ENCODE measurements at places on chromosomes 6 and 20. TPM values are rescaled to one million over a fixed set of nuclear protein-coding genes. Genes with fewer than 3 reads are reported as not detected.
A peak's percentile ranks its signal among the peaks of the same experiment; 100 is the strongest.

DNA sequence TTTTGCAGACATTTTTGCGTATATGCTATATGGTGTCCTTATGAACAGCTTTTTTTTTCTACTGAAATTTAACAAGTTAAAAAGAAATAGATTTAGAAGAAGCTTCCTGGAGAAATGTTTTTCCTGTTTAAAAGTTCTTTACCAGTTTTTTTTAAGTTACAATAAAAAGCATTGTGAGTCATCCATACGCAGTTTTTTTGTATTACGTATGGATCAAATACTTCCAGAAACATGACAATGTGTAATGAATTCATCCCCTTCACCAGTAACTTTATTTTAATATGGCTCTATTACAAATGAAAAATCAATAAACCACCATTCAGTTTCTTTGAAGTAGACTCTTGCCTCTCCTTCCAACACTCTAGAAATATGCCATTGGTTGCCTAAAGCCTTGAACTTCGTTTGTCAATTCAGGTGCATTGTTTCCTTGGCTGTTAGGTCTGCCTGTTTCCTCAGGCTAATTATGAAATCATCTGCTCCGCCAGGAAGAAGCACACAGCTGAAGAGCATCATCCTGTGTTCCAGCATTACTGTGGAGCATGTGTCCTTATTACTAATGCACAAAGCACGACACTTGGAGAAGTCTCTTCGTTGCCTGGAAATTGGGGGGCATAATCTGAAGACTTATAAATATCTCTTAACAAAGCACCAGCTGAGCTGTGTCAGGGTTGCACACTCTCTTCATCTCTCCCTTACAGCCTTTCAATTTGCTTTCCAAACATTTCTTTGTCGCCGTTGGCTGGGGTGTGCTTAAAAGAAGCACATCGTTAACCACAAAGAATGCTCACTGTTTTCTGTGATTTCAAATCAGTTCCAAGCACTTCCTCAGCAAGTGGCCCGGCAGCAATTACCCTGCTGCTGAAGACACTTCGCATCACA, 9.6 kb downstream of the MOXD1 start:
- DNase-seq = peak; percentile 81

DNA sequence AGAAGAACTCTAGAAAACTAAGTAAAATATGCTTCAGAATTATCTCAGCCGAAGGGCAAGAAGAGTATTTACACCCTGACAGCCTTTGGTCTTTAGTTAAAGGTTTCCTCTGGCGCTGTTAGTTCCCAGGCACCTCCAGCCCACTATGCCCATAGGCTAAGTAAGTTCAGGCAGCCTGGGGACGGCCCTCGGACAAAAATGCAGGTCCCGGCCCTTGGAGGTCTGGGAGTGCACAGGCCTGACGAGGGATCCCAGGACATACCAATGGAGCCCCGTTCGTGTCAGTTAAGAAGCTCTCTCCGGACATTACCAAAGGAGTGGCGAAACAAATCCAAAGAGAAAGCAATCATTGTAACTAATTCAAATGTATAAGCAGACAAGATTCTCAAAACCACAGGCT, 311.8 kb downstream of the CD83 start:
- no peak for DNase-seq

GRCh38 chr6:147204060-147204785, at the start of gene STXBP5:
Gene STXBP5, plus strand, starts transcription at chr6:147204417. Its CDS starts 116 bp downstream, at chr6:147204533.
- peak; percentile 57 for DNase-seq

COL11A2 gene
- polyA plus RNA-seq = 0.12 TPM

GRCh38 chr6:75484535-75484934, 9.1 kb downstream of the FILIP1 start:
- DNase-seq = no peak

ADGB gene
- polyA plus RNA-seq = not detected

COX4I2 gene
- polyA plus RNA-seq = not detected

DNA sequence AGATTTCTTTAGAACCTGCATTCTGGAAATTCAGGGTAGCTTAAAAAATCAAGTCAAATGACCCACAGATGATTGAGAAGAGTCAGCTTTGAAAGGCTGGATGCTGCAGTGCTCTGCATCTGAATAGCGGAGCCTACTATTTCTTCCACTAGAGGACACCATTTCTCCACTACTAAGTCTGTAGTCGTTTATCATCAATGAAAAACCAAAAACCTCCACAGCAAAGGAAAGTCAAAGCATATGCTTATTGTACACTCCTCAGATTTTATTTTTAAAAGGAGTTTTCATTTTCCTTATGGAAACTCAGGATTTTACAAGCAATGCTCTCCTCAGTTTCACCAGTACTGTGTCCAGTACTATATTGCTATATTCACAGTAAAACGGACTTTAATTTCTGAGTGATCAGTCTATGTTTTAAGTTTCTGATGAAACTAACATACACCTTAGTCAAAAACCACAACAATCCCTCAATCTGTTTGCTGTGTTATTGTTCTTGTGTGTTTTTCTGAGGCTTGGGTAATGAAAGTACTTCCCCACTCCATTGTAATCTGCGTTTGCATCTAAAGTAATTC, 50.5 kb upstream of the ENPP5 start:
- peak; percentile 21 for DNase-seq

GRCh38 chr20:50120935-50121693, 8.2 kb upstream of the UBE2V1 start:
- DNase-seq = no peak

GRCh38 chr20:33835615-33836172, 24.5 kb downstream of the CHMP4B start:
- no peak for DNase-seq

- DNase-seq = no peak
Measured at GRCh38 chr6:136201732-136202131, 48.4 kb downstream of the MTFR2 start.

ABHD16B gene
- polyA plus RNA-seq = not detected

- no peak for DNase-seq
Measured at GRCh38 chr6:138609801-138610430, 110.6 kb upstream of the NHSL1 start.

GRCh38 chr6:157635388-157636244, 187.4 kb upstream of the SNX9 start:
- no peak for DNase-seq

GRCh38 chr20:24497851-24498250, 28.4 kb downstream of the SYNDIG1 start:
- DNase-seq = peak; percentile 76

DNA sequence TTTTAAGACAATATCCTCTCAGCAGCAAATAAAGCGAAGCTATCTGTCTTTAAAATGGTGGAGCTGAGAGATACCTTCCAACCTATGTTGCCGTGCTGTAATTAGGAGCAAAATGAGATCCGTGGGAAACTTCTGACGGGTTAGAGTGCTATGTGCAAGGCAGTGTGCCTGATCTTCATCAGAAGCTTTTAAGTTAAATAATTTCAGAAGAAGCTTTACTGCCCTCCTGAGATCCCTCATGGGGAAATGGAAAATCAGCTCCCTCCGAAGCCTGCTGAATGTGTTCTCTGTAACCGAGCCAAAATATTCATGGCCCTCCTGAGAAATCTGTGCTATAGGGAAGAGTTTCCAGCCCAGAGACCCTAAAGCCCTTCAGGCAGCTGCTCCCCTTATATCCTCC, 43.7 kb upstream of the TBC1D7 start:
- DNase-seq = no peak

DNA sequence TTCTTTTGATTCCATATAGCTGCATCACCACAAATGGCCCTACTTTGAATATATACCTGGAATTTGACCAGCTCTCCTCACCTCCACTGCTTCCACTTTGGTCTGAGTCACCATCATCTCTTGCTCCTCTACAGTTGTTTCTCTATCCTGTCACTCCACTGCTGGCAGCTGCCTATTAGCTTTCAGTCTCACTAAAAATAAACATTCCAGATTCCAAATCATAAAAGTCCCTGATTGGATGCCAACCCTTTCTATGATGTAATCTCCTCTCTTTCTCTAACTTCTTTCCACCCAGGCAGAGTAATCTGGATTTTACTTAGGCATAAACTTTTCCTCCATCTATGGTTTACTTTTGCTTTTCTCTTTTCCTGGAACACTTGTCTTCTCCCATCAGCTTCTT, 49.1 kb downstream of the RFPL4B start:
- no peak for DNase-seq

DNA sequence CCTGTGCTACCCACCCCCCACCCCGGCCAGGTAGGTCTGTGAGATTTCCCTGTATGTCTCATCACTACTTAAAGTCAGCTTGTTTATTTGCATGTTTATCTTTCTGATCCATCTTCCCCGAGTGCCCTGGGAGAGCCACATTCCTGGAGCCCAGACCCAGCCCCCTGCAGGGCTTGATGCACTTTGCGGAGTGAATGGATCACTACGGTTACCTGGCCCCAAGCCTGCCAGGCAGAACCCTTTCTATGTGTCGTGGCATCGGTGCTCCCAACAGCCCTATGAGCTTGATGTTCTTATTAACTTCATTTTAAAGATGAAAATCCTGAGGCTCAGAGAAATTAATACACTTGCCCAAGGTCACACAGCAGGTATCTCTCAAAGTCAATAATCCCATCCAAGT, 13.6 kb upstream of the SLCO4A1 start:
- DNase-seq = no peak

DNA sequence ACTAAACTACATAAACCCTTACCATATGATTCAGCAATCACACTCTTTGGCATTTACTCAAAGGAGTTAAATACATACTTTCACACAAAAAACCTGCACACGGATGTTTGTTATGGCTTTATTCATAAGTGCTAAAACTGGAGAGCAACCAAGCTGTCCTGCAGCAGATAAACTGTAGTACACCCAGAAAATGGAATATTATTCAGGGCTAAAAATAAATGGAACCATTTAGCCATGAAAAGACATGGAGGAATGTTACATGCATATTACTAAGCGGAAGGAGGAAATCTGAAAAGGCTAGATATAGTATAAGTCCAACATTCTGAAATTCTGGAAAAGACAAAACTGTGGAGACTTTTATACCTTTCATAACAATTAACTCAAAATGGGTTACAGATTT, 73.6 kb upstream of the PHACTR3 start:
- no peak for DNase-seq

DNA sequence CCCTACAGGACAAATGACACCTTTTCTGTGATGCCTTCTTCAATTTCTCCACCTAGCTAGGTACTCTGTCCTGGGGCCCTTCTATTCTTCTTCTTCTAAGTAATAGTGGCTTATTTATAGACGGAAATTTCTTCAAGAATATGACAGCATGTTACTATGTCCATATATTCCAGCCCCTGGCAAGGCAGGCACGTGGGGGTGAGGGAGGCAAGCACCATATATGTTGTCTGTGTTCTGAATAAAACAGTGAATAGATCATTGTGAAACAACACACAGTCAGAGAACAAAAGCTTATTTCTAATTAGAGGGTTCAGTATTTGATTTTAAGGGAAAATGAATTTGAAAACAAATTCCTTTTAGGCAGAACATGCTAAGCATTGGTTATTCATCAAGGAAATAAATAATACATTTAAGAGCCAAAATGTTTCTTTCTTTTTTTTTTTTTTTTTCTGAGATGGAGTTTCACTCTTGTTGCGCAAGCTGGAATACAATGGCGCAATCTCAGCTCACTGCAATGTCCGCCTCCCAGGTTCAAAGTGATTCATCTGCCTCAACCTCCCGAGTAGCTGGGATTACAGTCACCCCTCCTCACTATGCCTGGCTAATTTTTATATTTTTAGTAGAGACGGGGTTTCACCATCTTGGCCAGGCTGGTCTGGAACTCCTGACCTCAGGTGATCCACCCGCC, 6.2 kb downstream of the HEBP2 start:
- peak; percentile 69 for DNase-seq

- DNase-seq = no peak
Measured at GRCh38 chr20:52621401-52621800, 350.8 kb upstream of the TSHZ2 start.

DNA sequence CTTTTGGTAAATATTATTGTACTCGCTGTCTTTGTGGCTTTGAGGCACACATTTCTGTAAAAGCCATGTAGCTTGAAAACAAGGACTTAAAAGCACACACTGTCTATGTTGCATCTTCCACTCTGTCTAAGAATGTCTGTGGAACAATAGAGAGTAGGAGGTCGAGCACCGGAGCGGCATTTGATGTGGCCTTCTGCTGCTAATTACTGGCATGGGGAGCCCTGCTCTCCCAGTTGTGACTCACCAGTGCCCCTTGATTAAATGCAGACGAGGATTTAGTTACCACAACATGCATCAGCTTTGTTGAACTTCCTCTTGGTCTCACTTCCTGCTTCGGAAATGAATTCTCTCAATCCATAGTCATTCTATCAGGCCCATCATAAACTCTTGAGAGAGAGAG, 680.7 kb upstream of the SLC35B3 start:
- DNase-seq = no peak

- peak; percentile 52 for DNase-seq
Measured at GRCh38 chr6:130324657-130325056, 41.2 kb upstream of the TMEM200A start.

DNA sequence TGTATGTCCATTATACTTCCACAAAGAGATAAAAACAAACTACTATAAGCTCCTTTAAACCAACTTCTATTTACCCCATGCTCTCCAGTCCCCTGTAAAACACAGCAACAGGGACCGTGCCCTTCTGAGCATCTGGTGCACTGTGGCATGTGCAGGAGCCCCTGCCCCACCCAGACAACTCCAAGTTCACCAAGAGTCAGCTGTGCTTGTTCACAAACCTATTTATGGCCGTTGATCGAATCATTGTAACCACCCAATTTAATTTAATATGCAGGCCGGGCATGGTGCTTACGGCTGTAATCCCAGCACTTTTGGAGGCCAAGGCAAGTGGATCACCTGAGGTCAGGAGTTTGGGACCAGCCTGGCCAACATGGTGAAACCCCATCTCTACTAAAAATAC, 13.7 kb upstream of the BLCAP start:
- no peak for DNase-seq

GRCh38 chr6:20379231-20379630, 22.4 kb upstream of the E2F3 start:
- no peak for DNase-seq

GRCh38 chr20:10443936-10444335, 8.8 kb downstream of the SLX4IP start:
- no peak for DNase-seq

DNA sequence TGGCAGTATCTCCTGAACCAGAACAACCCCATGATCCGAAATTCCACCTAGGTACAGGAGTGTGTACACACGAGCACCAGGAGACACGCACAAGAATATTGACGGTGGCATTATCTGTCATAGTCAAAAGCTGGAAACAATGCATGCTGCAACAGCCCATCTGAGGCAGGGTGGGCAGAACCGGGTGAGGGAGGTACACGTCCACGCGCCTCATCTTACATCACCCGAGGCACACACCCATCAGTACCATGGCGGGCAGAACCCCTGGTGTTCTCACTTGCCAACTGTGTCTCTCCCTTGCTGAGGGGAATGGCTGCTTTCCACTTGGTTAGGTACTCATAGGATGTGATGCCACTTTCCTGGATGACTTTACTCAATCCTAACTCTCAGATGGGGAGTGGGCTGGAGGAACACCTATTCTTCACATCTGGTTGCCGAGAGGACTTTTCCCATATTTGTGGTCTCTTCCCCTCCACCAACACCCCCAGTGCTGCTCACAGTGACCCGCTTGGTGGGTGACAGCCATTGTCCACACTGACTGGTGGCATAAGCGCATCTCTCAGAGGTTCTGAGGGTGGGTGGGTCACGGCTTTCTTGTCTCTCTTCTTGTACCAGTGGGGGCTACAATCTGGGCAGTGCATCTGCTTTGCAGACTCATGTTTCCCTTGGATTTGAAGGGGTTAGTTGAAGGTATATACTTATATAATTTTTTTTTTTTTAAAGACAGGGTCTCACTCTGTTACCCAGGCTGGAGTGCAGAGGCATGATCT, 13.5 kb downstream of the PPP1R3G start:
- no peak for DNase-seq

GRCh38 chr6:6712449-6713403, 124.2 kb downstream of the LY86 start:
- peak; percentile 64 for DNase-seq
